ENCODE measurements at places on chromosomes 6 and 20.

DNA sequence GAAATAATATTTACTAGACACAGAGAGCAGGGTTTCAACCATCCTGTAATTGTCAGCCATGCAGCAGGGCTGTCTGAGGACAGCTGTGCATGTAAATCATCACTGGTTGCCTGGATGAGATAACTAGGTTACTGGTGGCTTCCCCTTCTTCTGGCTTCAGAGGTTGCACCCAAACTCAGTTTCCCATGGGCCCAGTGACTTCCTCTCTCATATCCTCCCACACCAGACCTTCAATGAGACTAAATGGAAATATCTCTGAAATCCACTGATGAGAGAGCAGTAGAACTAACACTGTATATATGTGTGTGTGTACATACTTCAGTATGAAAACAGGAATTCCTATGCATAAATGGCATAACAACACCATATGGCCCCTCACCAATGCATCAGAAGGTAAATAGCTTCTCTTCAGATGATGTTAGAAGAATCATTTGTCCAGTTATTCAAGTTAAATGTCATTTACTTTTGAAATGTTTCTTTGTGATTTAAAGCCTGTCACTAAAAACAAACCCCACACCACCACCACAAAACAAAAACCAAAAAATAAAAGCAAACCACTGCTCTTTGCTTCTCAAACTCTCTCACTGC is 51.0 kb upstream of the IL20RA start:
- no peak for DNase-seq

GRCh38 chr6:169368200-169368599 is 114.6 kb upstream of the THBS2 start:
- no peak for DNase-seq

DNA sequence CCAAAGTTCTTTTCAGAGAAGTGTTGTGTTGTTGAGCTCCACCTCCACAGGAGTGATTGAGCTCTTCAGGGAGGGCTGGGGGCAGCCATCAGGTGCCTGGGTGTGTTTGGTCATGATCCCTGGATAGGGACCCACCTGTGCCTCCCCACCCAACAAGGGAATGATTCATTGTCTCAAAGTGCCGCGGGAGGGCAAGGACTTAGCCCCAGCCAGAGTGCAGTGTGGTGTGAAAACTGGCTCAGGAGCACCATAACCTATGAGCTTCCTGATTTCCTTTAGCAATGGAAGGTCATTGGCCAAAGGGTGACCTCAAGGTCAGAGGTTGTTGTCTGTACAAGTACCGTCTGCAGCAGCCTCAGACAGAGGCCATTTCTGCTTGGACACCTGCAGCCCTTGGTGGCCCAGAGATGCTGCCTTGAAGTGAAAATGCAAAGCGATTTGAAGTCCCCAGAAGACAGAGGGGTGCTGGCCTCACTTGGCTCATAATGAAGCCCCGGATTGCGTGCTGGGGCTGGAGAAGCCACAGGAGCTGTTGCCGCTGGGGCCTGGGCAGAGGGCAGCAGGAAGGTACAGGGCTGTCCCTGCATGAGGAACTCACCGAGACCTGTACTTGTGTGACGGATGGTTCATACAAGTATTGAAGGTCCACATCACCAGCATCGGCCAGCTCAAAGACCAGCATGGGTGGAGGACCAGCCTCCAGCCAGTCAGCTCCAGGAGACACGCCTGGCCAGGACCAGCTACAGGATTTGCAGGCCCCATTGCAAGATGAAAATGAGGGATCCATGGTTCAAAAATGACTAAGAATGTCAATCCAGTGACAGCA is 100.6 kb upstream of the DUSP22 start:
- DNase-seq, result no peak

- DNase-seq, result no peak
Observed at GRCh38 chr20:19888269-19888671, 128.9 kb upstream of the NAA20 start.

DNA sequence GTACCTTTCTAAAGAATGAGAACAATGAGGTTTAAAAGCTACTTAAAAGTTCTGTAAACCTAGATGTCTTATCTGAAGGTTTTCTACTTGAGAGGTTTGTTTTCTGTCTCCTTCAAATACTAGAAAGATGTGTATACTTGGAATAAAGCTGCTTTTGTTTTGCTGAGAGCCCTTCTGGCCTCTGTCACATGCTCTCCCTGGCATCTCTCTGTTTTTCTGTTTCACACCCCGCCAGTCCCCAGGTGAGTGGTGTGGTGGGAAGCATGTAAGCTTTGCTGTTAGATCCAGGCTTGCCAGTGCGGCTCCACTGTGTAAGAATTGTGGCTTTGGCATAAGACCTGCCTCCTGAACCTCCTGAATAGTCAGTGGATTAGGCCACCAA is 56.8 kb downstream of the SNX9 start:
- no peak for DNase-seq

DNA sequence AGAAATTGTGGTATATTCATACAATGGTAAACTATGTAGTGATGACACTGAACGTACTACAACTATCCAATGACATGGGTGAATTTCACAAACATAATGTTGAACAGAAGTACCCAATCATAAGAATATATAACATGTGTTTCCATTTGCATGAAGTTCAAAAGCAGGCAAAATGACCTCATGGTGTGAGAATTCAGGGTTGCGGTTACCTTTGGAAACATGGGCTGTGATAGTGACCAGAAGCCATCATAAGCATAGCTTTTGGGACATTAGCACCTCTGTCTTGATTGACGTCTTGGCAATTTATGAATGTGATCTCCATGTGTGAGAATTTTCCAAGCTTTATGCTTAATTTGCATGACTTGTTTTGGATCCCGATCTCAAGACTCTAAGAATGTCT is 500.1 kb upstream of the JAG1 start:
- DNase-seq, result no peak

- DNase-seq, result no peak
Observed at GRCh38 chr20:21498195-21498594, 15.7 kb downstream of the NKX2-2 start.

Data from activated CD8-positive, alpha-beta memory T cell treated with anti-CD3 and anti-CD28 coated beads for 1 hour (primary cell).